ENCODE measurements at places on chromosomes 3 and 15.

GRCh38 chr15:86229306-86229705 lies 149.6 kb downstream of the AGBL1 start:
- no peak for DNase-seq

DNA sequence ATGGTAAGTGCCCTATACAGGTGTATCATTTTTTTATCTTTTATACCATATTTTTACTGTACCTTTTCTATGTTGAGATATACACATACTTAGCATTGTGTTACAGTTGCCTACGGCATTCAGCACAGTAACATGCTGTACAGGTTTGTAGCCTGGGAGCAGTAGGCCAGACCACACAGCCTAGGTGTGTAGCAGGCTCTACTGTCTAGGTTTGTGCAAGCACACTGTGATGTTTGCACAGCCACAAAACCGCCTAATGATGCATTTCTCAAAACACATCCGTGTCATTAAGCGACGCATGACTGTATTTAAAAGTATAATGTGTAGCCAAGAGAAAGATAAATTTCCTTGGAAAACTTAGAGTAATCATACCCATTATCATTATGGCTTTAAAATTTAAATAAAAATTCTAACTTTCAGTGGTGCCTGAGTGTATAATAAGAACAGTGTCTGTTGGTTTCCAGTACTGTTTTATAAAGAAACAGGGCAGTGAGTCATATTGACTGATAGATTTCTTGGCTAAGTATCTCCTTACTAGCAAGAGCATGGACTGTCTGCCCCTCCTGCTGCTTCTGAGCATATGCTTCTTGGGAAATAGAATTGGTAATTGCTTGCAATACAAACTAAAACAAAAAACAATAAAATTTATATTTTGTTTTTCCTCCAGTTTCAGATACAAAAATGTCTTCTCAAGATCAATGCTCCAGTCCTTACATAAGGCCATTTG lies 18.3 kb downstream of the CALML4 start:
- no peak for DNase-seq

DNA sequence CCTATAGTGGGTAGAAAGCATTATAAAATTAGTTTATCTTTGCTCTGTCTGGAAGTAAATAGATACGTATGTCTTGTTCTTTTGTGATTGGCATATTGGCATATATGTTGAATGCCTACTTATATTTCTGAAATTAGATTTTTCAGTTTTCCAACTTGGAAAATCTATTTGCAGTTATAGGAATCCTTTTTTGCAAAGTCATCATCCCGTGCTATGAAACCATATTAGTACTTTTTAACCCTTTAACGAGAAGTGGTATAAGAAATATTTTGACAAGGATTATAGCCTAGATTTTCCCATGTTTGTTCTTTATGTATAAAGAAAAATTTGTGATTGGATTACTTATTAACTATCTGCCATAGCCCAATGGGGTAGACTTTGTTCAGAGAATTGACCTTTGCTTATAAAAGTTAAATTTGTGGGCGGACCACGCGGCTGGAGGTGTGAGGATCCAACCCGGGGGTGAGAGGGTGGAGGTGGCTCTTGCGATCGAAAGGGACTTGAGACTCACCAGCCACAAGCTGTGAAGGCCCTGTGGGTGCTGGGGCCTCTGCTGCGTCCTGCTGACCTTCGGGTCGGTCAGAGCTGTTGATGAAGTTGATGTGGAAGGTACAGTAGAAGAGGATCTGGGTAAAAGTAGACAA lies 5.9 kb downstream of the LRRC28 start:
- no peak for DNase-seq

- DNase-seq: no peak
These were observed 145.3 kb upstream of the ROPN1 start for GRCh38 chr3:124137216-124137615.

- peak; percentile 31 for DNase-seq
These were observed 161.1 kb upstream of the TBL1XR1 start for GRCh38 chr3:177358091-177358976.

DNA sequence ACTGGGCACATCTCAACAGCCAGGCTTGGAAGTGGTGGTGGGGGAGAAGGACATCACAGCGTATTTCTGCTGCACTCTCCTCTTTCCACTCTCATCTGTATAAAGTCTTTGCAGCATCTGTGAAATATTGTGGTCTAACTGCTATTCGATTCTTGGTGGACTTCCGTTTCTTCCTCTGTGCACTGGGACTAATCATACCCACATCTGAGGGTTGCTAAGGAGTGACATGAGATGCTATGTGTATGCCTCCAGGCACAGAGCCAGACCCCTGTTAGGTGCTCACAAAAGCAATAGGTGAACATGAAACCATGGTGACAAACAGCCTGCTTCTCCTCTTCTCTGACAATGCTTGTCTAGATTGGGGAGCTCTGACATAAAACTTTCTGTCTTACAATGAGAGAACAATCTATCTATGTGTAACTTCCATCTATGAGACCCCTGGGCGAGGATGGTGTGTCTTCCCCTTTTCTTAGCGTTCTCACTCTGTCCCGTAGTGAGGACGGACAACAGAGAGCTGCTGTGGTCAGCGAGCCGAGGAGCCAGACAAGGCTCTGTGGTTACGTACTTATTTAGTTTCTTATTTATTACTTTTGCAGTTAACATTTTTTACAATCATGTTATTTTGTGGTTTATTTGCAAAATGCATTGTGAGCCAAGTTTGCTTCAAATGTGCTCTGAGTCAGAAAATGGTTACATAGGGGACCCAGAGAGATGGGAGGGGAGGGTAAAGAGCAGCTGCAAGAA lies 196.7 kb upstream of the TPRG1 start:
- no peak for DNase-seq

DNA sequence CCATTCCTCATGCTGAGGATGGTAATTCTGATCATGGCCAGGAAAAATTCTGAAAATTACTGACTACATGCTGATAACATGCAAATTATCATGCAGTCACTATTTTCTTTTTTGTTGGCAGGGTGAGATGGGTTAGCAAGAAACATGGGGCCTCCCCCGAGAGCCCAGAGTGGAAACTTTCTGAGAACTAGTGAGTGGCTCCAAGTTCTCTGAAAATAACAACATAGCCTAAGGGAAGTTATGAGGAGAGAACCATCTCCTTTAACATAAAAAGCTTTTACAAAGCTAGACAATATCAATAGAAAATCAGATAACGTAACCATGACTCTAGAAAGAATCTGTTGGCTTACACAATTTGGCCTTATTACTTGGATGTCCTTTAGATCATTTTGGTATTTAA lies 254.2 kb downstream of the PLOD2 start:
- no peak for DNase-seq

GRCh38 chr3:49519916-49520385 lies 34.3 kb upstream of the BSN start:
- no peak for DNase-seq

GRCh38 chr3:51715977-51716294 lies 9.1 kb downstream of the GRM2 start:
- no peak for DNase-seq

- DNase-seq: no peak
These were observed 15.3 kb upstream of the MCF2L2 start for GRCh38 chr3:183443395-183444385.

GRCh38 chr3:20056725-20057611 lies 16.7 kb downstream of the KAT2B start:
- DNase-seq: no peak

GRCh38 chr3:127887321-127887720 lies 27.7 kb upstream of the KBTBD12 start:
- DNase-seq: no peak

- DNase-seq: no peak
These were observed 498 bp upstream of the SEMA4B start for GRCh38 chr15:90200534-90201129.

DNA sequence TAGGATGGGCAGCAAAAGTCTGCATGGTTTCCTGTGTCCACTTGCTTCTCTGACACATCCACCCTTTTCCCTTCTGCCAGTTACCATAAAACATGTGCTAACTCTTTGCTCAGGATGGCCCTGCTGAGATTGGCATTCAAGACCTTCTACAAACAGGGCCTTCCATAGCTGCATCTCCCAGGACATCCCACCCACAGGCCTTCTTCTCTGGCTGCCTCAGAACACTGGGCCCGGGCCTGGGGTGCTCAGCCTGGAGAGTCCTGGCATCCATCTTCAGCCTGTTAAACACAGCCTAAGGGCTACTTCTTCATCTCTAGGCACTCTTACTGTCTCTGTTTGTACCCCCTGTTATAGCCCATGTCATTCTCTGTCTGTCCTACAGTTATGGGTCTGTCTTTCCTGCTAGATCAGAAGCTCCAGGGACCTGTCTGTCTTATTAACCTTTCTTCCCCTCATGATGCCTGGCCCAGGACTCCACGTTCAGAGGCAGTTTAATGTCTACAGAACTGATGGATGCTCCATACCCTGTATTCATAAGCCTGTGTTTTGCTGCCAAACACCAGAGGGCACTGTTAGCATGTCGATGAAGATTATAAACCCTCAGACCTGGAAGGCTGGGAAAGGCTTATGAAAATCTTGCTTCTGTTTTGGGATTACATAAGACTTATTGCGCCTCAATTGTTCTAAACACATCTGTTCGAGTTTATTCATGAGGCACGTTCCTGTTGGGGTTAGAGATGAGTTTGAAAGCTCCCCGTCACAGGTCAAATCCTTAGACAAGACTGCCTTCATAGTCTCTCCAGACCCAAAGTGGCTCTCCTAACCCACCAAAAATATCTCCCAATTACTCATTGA lies 16.5 kb downstream of the SEMA3G start:
- DNase-seq: no peak

DNA sequence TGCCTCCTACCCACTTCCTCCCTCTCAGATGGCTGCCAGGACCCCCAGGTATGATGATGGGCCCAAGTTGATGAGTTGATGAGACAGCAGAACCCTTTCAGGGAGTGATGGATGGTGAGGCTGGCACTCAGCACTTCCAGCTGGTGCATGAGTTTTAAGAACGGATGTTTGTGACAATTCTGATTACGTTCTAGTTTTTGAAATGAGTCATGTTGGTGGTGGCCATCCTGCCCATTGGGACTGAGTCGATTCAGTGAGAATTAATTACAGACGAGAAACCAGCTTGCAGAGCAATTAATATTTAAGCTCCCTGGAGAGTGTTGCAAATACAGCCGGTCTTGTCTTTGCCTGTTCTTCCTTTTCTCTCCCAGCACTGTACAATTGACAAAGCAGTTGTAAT lies 56.9 kb upstream of the NR2C2 start:
- no peak for DNase-seq

DNA sequence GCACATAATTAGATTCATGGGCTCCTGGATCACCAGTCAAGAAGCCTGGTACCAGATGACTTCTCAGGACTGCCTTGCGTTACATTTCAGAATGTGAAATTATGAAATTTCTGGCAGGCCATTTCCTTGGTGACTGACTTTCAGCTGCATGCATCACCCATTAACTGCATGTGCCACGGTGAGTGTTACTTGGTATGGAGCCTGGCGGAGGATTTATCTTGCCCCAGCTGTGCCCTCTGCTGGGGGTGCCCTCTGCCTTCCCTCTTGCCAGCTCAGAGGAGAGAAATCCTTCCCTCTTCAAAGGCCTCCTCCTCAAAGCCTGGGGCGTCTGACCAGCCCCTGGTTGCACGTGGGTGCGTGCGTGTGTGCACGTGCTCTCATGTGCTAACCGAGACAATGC lies 57.7 kb upstream of the CTSH start:
- DNase-seq: no peak

GRCh38 chr15:50145451-50145872 lies 26.4 kb upstream of the ATP8B4 start:
- DNase-seq: no peak

DNA sequence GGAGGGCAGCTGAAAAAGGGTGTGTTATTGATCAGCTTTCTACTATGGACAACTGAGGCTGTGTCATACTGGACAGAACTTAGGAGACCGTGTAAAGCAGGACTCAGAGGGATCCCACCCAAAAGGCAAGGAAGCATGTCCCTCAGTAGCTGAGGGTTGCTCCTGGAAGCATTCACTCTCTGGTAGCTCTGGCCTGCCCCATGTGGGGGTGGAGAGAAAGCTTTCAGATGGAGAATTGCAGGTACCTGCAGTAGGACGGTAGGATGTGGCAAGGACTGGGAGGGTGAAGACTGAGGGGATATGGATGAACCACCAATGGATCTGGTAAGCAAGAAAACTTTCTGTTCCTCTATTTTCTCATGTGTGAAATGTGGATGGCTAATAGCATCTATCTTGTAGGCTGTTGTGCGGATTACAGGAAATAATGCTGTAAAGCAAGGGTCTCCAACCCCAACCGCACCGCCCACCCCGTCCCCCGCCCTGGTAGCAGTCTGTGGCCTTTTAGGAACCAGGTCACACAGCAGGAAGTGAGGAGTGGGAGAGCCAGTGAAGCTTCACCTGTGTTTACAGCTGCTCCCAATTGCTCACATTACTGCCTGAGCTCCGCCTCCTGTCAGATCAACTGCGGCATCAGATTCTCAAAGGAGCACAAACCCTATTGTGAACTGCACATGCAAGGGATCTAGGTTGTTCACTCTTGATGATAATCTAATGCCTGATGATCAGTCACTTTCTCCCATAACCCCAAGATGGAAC lies 157.7 kb upstream of the PROK2 start:
- DNase-seq: no peak

GRCh38 chr3:108477511-108478147 lies 32.8 kb downstream of the MYH15 start:
- DNase-seq: peak; percentile 6

All from activated CD8-positive, alpha-beta memory T cell treated with anti-CD3 and anti-CD28 coated beads for 4 hours (primary cell).